Stimulated activated CD8-positive, alpha-beta memory T cell treated with anti-CD3 and anti-CD28 coated beads, Interleukin-4, amount 100 ng/mL, for 24 hours (primary cell): ENCODE measurements at places on chromosomes 1 and 21.

GRCh38 chr1:113094506-113094905 lies 21.5 kb downstream of the LRIG2 start:
- DNase-seq: no peak

DNA sequence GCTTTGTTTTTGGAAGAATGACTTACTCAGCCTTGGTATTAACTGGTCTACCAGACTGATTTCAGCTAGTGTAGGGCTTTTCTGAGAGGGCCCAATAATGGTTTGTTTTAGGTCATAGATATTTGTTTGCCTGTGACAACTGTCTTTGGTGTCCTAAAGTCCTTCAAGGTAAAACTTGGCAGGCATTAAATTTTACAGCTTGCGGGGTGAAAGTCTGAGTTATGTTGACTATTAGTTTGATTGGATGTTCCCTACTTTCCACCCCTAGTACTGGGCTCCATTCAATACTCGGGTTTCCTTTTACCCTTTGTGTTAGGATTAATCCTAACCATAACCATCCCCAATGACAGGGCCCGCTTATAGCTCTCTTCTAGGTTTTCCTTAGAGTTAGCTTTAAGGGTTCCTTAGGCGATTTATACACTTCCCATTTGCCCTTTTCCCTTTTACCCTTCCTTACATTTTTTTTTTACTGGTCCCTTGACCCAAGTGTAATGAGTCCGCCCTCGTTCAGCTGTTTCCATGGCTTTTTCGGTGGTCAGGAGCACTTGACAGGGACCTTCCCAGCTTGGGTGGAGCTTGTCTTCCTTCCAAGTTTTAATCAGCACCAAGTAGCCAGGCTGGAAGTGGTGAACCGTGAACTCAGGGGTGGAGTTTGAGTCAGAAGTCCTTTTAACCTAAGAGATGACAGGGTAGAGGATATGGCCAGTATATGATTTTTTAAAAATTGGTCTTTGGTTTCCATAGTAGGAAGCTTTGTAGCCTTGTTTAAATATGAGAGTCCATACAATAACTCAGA lies 28.5 kb upstream of the LCE5A start:
- no peak for DNase-seq

DNA sequence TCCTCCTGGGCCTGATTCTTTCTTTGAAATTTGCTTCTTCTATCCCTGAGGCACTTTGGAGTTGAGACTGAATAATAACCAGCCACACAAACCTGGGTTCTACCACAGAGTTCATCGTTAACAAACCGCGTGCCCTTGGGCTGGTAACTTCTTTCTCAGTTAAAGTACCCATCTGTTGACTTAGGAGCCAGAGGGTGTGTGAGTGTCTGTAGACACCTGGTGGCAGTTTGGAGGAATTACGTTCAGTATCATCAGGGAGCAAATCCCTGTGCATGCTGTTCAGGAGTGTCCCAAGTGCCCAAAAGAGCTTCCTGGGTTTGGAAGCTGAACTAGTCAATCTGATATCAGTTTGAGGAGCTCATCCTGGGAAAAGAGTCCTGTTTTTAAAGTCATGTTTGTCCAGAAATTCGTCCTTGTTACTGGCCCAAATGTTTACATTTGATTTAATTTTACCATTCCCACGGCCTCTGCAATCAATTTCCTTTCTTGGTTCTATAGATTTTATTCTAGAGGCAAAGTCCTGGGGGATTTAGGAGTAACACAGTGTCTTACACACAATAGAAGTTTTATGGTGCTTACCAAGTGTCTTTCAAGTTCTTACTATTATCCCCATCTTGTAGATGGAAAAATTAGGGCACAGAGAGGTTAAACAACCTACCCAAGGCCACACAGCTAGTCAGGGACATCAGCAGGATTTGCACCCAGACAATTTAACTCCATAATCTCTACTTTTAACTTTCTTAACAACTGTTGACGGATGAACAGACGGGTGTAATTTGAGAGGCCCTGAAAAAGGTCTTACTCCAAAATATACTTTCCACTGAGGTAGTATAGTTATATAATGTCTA lies 26.7 kb upstream of the RPTN start:
- DNase-seq: no peak

- DNase-seq: no peak
These were observed 213.3 kb upstream of the ZRANB2 start for GRCh38 chr1:71294178-71294577.

DNA sequence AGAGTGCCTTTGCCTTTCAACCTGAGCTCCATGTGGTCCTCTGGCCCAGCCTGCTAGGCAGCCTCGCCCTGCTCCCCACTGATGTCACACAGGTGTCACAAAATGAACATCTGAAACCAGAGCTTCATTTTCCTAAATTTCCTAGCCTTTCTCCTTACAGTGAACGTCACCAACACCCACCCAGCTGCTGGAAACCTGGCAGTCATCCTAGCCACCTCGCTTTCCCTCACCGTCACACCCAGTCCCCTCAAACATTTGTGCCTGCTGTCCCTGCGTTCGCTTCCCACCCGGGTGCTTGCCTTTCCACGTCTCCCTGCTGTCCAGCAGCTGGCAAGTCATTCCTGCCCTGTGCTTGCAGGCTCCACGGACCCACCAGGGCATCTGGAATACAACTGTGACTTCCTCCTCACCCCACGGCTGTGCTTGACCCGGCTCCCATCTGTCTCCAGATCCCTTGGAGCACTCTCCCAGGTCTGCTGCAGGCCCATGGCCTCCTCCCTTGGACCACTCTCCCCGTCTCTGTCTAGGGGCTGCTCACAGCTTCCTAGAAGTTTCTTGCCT lies 23.5 kb downstream of the ADARB1 start:
- no peak for DNase-seq

DNA sequence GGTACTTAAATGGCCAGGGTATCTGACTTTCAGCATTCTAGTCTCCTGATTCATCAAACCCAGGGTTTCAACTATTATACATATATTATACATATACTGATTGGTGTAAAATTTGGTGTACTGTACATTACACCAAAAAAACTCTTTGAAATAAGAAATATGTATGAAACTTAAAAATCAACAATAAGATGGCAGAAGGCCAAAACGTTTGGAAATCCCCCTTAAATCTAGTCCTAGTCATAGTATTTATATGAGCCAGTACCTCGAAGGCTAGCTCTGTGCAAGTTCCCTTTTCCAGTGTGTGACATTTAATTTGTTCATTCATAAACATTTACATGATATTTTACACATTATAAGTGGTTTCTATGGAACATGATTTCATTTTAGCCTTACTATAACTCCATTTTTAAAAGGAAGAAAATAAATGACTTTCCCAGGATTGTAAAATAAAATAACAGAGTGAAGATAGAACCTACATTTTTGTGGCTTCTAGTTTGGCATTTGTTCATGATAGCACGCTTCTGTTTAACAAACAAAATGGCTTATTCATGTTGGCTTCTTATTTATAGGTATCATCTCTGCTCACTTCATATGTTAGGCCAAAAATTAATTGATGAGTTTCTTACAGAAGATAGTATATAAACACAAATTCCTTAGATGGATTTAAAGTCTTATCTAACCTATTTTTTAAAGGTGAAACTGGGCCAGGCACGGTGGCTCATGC lies 18.8 kb upstream of the ZNF281 start:
- no peak for DNase-seq

DNA sequence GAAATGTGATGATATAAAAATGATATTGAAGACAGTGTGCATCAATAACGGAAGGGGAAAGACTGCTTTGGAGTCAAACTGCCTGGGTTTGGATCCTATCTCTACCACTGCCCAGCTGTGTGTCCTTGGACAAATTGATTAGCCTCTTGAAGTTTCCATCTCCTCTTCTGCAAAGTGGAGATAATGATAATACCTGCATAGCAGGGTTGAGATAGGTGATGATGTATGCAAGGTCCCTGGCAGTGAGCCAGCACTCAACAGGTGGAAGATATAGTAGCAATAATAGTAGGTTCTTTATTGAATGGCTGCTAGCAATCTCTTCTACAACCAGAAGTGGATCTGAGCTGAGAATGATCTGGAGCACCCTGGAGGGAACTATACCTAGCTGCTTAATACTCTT lies 166.7 kb downstream of the MIS18A start:
- DNase-seq: no peak

DNA sequence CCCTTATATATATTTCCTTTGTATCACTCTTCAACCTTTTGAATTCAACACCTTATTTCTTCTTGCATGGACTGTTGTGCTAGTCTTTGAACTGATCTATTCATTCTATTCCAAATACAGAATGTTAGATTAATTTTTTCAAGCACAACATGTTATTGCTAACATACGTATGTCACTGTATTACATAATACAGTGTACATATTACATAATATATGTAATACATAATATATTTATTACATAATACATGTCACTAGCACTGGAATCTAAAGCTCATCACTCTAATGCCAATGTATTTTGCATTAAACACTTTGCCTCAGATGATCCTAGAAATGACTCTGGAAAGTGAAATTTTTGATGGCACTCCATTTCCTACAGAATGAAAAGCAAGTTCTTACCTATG lies 59.8 kb downstream of the LRRC8D start:
- no peak for DNase-seq

DNA sequence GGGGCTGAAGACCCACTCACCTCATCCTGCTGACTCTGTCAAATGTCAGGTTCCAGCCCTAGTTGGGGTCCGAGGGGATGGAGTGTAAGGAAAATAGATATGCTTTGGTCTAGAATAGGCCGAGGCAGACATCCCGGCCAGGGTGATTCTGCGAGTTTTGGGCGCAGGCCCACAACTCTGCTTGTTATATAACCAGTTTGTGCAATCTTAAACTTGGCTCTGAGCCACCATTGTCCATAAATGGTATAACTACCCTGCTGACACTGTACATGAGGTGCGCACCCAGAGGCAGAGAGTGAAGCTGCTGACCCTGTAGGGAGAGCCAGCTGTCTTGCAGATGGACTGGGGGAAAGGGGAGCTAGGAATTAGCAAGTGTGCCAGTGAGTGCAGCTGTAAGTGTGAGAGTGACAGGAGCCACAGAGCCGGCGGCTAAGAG lies 1388.8 kb downstream of the AMY1C start:
- DNase-seq: no peak

DNA sequence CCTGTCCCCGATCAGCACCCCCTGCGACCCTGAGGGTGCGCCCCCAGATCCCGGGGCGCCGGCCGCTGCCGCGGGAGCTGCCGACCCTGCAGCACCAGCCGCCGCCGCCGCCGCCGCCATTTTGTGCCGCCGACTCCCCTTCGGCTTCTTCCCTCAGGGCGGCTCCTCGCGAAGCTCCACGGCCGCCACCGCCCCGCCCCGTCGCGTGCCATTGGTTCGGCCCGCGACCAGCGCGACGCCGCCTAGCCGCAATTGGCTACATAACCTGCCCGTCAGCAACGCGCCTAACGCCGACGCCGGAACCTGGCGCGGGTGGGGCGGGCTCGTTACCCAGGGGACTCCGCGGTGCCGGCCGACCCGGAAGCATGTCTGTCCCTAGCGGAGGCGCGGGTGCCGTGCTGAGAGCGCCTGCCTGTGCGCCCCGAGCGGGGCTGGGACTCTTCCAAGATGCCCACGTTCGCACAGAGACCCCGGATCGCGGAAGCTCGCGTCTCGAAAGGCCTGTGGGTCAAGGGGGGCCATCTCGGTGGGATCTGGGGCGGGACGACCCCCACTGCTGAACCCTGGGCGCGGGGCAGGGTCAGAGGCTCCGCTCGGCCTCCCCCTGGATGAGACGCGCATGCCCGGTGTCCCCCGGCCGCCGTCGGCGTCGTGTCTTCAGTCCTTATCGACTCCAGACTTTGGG lies at the start of gene CCNL2:
TSS of gene CCNL2 (minus strand) at position 149 of the 685 bp plus-strand sequence. CDS start at position 120, 29 bp downstream.
- DNase-seq: peak; percentile 99

GRCh38 chr1:246394121-246394520 lies 113.0 kb downstream of the SMYD3 start:
- no peak for DNase-seq

DNA sequence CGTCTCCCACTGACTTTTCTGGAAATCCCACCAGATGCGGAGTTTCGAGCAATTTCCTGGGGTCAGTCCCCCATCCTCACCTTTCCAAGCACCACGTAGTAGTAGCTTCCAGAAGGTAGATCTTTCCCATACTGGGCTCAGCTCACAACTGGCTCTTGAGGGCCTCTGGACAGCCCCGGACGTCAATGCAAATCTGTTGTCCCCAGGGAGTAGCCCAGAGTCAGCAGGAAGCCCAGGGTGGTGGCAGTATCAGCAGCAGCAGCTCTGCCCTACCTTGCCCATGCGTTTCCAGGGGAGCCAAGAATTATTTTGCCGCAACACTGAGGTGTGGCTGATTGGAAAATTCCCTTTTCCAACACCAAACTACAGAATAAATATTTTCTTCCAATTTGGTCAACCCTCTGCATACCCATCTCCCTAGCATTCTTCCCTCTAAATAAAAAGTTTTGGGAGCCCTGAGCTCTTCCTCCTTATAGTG lies 70.3 kb downstream of the CD46 start:
- no peak for DNase-seq

GRCh38 chr1:222821239-222821638 lies 6.4 kb downstream of the DISP1 start:
- no peak for DNase-seq

DNA sequence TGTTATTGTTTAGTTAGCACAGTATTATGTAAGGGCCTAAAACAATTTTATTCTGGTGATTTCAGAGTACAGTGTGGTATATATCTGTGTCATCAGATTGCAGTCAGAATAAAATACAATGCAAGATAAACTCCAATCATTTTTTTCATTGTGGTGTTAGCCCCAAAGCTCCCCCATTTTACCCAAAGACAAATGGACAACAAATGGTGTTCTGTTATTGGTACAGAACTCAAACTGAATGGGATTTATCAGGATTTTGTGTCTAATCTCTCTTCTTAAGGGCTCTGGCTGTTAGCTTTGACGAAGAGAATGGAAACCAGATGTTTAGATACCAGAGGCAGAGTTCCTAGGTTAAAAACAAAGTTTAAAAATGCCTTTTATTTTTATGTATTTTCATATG lies 163.1 kb upstream of the USP25 start:
- no peak for DNase-seq

- DNase-seq: no peak
These were observed 507.1 kb upstream of the ZRANB2 start for GRCh38 chr1:71587961-71588360.

GRCh38 chr1:206446688-206447421 lies 23.4 kb upstream of the IKBKE start:
- DNase-seq: no peak

GRCh38 chr1:174405219-174405618 lies 42.5 kb upstream of the GPR52 start:
- no peak for DNase-seq

DNA sequence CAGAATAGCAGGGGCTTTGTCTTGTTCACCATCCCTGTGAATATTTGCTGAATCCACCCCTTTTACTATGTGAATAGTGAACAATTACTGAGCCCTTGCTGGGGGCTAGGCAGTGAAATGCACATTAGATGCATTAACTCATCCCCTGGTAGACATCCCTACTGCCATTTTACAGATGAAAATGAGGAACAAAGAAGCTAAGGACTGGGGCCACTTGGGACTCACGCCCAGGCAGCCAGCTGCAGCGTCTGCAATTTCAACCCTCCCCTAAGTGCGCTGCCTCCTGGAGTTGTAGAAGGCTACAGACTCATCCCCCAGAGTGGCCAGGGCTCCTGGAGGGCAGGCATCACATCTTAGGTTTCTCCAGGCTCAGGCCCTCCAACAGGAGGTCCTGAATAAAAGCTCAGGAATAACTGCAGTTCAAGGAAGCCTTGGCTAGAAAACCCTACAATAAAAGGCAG lies 31.6 kb downstream of the CAPZB start:
- no peak for DNase-seq

GRCh38 chr1:248757784-248758195 lies 2.2 kb upstream of the LYPD8 start:
- DNase-seq: no peak
